ENCODE measurements at places on chromosomes 12 and 14. TPM values are rescaled to one million over a fixed set of nuclear protein-coding genes. Genes with fewer than 3 reads are reported as not detected.

The SOAT2 gene
- not detected for total RNA-seq

The BLTP3B gene
- total RNA-seq = 22.2 TPM

The AQP6 gene
- total RNA-seq = 0.37 TPM

The KLRG1 gene
- 0.69 TPM for total RNA-seq

The PRPH gene
- total RNA-seq = 0.73 TPM

The OTX2 gene
- total RNA-seq = not detected

The STYK1 gene
- not detected for total RNA-seq

The CDKL1 gene
- 9.0 TPM for total RNA-seq

The GLT1D1 gene
- not detected for total RNA-seq

The DAO gene
- total RNA-seq = not detected

The PPP1R36 gene
- 0.56 TPM for total RNA-seq

The GSC gene
- 0.44 TPM for total RNA-seq

The NKX2-8 gene
- not detected for total RNA-seq

The LGR5 gene
- 0.50 TPM for total RNA-seq

The TMTC1 gene
- total RNA-seq = 65.7 TPM
